Epithelial cell of proximal tubule (primary cell): ENCODE measurements at places on chromosomes 16 and 17.

DNA sequence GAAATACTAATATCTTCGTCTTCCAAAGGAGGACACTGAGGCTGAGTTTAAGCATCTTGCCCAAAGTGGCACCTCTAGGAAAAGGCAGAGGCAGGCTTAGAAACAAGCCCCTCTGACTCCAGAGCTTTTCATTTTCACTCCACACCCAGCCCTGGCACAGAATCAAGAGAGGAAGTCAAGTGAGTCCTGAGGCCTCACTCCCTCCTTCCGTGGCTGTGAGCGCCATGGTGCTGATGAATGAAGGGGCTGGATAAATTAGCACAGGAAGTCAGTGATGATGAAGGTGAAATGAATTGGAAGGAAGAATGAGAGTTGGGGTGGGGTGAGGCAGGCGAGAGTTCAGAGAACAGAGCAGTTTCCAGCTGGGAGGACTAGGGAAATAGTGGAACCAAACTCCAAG, 179.3 kb downstream of the TMEM132E start:
- DNase-seq: no peak

GRCh38 chr17:60354223-60354622, 37.7 kb downstream of the USP32 start:
- DNase-seq: no peak

GRCh38 chr17:68417317-68417716, 40.0 kb downstream of the WIPI1 start:
- DNase-seq: no peak

GRCh38 chr16:53084746-53085334, 30.0 kb downstream of the CHD9 start:
- DNase-seq: no peak

- DNase-seq: no peak
These were observed 206.6 kb downstream of the CDH8 start for GRCh38 chr16:61829631-61830030.

GRCh38 chr17:50668025-50668837, 33.5 kb downstream of the ABCC3 start:
- DNase-seq: no peak

DNA sequence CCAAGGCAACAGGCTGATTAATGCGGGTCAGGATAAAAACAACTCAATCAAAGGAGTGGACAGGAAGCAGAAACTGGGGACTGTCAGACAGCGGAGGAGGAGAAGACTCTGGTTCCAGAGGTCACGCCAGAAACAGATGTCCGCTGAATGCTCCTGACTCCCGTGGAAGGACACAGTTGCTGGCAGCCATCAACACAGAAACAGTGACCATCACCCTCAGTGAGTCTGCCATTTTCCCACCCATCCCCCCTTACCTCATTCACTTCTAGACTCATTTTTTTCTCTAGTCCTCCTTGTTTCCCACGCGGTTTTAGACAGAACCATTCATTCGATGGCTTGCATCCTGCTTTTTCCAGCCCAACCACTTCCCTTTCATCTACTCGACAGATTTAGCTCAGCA, 40.9 kb downstream of the DHRS7C start:
- DNase-seq: no peak

DNA sequence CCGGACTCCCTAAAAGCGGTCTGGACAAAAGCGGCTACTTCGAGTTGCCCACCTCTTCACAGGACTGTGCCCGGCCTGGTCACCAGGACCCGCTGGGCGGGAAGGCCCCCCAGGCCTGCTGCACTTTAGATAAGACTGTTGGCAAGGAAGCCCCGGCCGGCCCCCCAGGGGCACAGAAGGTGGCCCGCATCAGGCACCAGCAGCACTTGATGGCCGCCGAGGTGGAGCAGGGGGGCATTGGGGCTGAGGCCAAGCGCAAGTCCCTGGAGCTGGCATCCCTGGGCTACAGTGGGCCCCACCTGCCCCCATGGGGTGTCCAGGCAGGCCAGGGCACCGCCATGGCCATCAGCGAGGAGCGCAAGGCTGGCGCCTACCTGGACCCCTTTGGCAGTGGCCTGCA, 47.5 kb downstream of the BAHCC1 start:
- DNase-seq: no peak

DNA sequence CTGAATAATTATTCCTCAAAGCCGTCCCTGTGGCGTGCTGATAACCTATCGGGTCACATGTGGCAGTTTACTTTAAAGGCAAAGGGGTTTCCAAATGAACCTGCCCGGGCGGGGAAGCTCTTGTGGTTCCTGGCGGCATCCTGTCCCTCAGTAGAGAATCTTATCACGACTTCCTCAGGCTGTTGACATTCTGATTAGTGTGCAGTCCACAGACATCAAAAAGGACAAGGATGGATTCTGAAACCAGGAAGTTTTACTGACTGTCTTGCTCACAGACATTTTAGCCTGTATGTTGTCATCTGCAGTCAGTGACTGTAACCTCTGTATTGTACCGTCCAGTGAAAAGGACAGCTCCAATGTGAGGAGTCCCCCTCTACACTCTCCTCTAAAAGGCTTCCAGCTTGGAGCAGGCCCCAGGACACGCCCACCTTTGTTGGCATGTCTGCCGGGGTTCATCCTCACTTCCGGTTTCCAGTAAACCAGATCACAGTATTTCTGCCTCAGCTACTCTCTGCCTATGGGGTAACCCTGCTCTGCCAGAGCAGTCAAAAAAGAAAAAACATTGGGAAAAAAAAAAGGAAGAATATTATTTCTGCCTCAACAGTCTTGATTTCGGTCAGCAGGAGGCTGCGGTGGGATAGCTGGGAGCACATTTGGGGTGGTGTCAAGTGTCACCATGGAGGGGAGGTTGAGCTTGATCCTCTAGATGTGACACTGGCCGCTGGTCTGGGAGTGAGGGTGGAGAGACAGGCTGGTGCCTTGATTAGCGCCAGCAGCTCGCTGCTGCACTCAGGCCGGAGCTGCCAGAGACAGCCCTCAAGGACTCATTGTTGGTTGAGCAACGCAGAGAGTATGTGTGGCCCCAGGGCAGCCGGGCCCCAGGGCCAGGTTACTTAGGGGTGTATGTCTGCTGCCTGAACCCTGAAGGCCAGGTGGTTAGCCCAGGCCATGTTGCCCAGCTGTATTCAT, 89.0 kb upstream of the DNAH17 start:
- DNase-seq: no peak

GRCh38 chr16:29230671-29231096, 175.8 kb downstream of the NPIPB11 start:
- DNase-seq: no peak

- no peak for DNase-seq
These were observed 55.0 kb upstream of the RASL10B start for GRCh38 chr17:35676441-35676840.

- DNase-seq: no peak
These were observed 22.4 kb upstream of the LGALS9 start for GRCh38 chr17:27608328-27609230.

DNA sequence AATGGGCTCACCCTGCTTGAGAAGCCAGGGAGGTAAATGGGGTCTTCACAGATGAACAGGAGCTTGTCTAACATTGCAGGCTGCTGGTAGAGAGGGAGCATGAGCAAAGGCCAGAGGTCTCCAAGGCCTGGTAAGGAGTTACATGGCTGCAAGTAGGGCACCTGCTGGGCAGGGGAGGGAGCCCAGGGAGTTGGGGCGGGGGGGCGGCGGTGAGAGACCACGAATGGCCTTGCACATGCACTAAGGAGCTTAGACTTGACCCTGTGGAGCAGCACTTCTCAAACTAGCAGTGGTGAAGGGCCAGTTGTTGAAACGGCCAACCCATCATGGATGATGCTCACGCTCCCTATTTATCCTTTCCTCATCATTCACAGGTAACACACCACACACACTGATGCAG, 38.4 kb downstream of the ERN1 start:
- DNase-seq: no peak

- DNase-seq: no peak
These were observed 6.3 kb downstream of the SPPL2C start for GRCh38 chr17:45851022-45851421.

- DNase-seq: no peak
These were observed 40.5 kb upstream of the ACSF3 start for GRCh38 chr16:89052890-89053724.

- no peak for DNase-seq
These were observed 962.8 kb downstream of the CDH11 start for GRCh38 chr16:64158941-64159588.

DNA sequence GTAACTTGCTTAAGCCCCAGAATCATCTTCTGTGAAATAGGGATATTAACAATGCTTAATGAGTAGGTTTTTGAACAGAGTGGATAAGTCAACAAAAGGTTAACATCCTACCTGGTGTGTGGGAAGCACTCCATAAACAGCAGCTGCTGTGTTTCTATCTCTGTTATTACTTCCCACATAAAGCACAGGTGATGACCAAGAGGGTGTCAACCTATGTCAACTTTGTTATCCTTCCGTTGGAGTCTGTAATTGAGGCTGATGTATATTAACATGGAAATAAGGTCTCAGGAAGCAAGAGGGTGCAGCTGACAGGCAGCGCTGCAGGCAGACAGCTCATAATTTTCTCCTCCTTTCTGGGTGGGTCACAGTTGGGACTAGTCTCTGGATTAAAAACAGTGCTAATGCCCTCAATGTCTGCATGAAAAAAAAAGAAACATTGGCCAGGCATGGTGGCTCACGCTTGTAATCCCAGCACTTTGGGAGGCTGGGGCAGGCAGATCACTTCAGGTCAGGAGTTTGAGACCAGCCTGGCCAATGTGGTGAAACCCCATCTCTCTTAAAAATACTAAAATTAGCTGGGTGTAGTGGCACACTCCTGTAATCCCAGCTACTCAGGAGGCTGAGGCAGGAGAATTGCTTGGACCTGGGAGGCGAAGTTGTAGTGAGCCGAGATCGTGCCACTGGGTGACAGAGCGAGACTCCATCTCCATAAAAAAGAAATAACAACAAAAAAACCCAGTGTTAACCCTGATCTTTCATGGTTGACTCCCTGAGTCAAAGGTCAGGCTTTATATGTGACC, 269.6 kb downstream of the SNX29 start:
- DNase-seq: no peak

DNA sequence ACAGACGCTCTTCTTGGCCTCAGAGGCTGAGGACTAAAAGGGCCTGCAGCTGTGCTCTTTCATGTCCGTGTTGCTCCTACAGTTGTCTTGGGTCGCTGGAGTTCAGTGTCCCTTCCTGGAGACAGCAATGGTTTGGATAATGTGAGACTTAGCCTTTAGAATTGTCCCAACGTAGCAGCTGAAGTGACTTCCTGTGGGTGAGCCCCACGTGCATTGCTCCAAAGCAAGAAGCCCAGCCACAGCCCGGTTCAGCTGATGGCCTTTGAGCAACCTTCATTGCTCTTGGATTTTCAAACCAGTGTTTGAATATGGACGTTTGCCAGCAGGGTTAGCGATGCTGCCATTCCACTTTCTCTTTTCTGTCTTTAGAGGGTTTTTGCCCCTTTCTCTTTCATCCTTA, 19.7 kb downstream of the TMEM11 start:
- DNase-seq: no peak

DNA sequence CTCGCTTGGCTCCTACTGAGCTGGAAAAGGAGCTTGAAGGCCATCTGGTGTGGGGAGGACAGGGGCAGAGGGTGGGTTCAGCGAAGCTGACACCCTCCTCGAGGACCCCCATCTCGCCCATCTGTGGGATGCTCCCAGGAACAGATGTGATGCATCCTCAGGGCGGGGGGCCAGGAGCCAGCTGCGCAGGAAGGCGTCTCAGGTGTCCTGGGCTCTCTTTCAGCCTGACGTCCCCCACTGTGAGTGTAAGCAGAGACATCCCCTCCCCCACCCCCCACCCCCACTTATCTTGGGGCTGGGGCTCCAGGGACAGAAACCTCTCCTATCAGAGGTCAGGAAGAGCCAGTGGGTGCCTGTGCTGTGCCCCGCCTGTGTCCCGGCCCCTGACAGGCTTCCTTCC, 16.2 kb downstream of the KIF19 start:
- DNase-seq: no peak

- no peak for DNase-seq
These were observed 400 bp downstream of the HCFC1R1 start for GRCh38 chr16:3023415-3023668.

DNA sequence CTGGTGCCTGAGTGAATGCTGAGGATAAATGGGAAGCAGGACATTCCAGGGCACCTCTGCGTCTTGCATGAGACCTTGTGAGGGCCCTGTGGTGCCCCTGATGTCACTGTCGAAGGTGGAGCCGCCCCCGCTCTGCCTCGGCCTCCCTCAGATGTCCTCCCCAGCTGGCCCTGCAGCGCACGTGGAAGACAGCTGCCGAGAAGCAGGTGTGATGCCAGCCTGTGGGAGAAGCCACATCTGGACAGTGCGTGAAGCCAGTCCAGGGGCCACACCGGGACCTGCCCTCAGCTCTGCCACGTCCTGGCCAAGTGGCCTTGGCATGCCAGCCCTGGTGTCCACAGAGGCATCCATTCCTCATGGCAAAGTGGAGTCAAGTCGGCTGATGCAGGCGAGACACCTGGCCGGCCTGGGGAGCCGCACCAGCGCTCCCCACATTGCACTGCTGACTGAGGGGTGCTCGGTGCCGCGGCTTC, 21.6 kb upstream of the METRNL start:
- no peak for DNase-seq

GRCh38 chr17:4508207-4508606, 9.5 kb downstream of the SPNS2 start:
- no peak for DNase-seq

- no peak for DNase-seq
These were observed 2.2 kb downstream of the MYO19 start for GRCh38 chr17:36532435-36532975.

- DNase-seq: no peak
These were observed 49.2 kb upstream of the MAP3K14 start for GRCh38 chr17:45366049-45366448.

DNA sequence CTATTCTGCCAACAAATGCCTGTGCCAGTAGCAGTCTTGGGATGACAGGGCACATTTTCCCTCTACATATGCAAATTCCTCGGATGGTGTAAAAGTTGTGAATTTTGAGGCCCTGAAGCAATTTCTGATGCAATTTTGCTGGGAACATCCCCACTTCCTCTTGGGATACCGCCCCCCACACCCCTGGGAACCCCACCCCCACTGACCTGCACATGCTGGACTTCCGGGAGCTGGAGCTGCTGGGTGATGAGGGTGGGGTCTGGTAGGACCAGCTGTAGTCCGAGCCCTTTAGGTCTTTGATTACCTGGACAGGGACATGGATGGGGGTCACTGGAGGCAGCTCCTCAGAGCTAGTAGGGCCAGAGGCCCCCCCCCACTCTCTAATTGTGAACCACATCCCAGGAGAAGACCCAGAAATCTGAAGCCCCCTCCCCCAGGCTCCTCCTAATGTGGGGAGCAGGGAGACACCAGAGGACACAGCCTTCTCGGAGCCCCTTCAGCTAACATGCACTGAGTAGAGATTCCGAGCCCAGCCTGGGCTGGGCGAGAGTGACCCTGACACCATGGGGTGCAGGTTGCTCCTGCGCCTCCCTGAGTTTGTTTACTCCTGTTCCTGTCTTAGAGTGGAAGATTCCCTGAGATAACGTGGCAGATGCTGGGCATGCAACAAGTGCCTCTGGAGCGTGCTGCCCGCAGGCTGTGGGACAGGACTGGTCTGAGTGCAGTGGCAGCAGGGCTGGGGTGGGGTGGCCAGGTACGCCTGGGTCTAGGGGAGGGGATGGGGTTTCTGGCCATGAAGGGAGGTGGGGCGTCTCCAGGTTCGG, 9.0 kb downstream of the MTSS2 start:
- no peak for DNase-seq

GRCh38 chr17:73541561-73541981, 102.7 kb downstream of the SDK2 start:
- no peak for DNase-seq

GRCh38 chr17:54927525-54927924, 26.9 kb downstream of the TOM1L1 start:
- no peak for DNase-seq
